ENCODE measurements at places on chromosomes 1 and 21.

DNA sequence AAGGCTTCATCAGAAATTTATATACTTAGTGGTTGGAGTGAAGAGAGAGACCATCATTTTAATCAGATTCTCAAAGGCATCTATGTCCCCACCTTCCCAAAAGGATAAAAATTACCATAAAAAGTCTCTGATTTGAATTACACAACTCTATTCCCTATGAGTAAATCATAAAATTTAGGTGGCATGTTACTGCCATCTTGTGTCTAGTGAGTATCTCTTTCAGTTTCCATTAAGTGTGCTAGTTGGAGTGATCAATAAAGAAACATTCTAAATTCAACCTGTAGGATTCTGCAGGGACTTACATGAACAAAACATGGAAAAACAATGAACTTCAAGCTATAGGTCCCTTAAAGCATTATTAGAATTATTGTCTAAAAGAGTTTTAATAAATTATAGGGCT, 655.4 kb downstream of the LTN1 start:
- peak; percentile 80 for DNase-seq

DNA sequence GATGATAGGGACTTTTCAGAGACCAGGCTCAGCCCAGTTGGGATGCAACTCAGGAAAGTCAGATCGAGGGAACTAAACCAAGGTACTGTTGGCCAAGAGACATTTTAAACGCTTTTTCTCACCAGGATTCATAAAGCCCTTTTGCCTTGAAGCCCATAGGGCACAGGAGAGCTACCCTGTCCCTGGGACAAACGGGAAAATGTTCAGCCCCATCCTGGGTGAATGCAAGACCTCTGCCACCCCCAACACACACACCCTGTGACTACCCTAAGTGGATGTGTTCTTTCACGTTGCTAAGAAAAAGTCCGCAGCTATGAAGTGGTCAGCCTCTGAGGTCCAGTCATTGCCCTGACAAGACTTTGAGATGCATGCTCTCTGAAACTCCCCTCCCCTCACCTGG, 58.4 kb downstream of the ITPKB start:
- no peak for DNase-seq

GRCh38 chr1:95352767-95353166, 118.8 kb downstream of the RWDD3 start:
- no peak for DNase-seq

GRCh38 chr1:59688976-59689375, 125.8 kb upstream of the HOOK1 start:
- no peak for DNase-seq

GRCh38 chr1:17565461-17566252, 26.2 kb downstream of the ARHGEF10L start:
- peak; percentile 73 for DNase-seq

DNA sequence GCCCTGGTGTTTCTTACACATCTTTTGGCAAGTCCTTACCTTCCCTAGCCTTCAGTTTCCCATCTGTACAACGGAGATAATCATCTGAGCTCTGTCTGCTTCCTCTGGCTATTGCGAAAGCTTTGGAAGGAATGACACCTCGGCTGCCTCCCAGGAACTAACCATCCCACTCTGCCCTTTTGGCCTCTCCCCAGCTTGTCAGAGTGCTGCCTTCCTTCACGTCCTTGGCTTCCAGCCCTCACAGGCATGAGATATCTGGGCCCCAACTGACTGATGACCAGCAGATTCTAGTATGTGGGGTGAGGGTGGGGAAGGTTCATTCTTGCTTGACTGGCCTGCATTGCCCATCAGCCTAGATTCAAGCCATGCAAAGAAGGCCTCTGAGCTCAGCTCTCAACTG, 253.1 kb upstream of the FGGY start:
- DNase-seq = peak; percentile 91

GRCh38 chr21:46092026-46092764, 5.7 kb upstream of the COL6A2 start:
- DNase-seq = no peak

DNA sequence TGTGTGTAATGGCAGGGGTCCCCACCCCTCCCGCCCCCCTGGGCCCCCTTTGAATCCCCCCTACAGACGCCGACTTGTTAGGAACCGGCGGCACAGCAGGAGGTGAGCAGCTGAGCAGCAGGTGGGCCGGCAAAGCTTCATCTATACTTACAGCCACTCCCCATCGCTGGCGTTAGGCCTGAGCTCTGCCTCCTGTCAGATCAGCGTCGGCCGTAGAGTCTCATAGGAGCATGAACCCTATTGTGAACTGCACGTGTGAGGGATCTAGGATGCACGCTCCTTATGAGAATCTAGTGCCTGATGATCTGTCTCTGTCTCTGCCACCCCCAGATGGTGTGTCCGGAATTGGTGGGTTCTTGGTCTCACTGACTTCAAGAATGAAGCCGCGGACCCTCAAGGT, 14.9 kb upstream of the VPS26C start:
- DNase-seq = no peak

GRCh38 chr1:118169016-118169415, 16.0 kb downstream of the SPAG17 start:
- DNase-seq = no peak

- no peak for DNase-seq
These were observed 670.2 kb upstream of the CXADR start for GRCh38 chr21:16842696-16843035.

DNA sequence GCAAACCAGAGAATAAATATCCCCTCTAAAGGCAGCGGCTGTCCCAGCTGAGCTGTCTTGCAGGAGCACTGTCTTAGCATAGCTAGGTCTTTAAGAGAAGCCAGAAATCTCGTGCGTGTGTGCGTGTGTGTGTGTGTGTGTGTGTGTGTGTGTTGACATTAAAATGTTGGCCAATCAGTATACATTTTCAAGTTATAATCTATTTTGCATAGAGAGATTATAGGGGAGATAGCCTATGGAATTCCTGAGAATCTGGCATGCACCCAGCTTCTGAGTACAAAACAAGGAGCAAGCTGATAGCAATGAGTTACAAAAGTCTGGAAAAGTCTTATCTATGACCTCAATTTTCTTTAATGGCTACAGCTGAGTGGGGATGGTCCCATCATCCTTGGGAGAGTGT, 17.7 kb downstream of the METTL13 start:
- DNase-seq = no peak

GRCh38 chr1:93713341-93713740, 31.7 kb upstream of the BCAR3 start:
- DNase-seq = no peak

- no peak for DNase-seq
These were observed 27.4 kb upstream of the KCNJ15 start for GRCh38 chr21:38229260-38229877.

DNA sequence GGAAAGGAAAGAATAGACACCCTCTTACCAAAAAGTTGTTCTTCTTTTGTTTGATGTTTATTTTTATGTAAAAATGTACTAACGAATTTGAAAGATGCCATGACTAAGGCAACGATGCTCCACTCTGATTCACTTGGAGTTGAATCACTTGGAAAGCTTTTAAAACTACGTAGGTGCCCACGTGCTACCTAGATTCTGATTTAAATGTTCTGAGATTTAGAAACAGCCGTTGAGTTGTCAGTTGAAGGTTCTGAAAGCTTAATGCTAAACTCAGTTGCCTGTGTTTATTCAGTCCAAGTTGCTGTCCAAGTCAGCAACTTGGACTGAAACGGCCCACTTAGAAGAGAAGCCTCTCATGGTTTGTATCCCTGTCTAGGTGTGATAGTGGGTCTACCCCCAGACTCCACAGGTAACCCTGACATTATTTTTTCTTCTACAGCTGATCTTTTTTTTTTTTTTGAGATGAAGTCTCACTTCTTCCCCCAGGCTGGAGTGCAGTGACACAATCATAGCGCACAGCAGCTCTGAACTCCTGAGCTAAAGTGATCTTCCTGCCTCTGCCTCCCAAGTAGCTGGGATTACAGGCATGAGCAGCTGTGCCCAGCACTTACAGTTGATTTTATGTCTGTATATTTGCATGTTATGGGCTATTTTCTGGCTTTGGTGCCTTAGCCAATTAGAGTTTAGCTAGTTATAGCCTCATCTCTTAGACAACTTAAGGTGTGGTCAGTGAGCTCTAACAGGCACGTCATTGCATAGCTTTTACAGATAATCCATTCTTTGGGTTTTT, 1.4 kb upstream of the VAMP4 start:
- DNase-seq = peak; percentile 87

DNA sequence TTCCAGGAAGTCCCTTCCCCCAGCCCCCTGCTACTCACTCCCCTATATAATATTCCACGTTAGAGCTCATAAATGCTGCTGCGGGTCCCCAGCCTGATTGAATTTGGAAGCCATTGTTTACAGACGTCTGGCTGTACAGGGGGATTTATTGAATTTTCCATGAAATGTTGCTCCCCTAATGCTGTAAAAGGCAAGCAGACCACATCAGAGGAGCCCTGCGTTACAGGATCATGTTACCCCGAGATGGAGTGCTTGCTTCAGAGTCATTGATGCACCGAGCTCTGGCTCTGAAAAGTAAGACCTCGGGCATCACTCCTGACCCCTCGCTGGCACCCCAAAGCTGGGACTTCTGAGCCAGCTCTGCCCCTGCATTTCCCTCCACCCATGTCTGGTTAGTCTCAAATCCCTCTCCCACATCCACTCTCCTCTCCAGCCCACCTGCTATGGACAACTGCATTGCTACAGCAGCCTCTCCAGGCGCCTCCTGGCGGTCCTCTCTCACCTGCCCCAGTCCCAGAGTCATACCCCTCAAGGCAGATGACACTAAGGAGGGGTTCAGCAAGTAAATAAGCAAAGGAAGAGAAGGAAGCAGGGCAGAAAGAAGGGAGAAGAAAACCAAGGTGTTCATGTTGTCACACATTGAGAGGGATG, 127.8 kb downstream of the TMEM53 start:
- DNase-seq = no peak

- no peak for DNase-seq
These were observed 155.6 kb downstream of the GALNT2 start for GRCh38 chr1:230222678-230223077.

DNA sequence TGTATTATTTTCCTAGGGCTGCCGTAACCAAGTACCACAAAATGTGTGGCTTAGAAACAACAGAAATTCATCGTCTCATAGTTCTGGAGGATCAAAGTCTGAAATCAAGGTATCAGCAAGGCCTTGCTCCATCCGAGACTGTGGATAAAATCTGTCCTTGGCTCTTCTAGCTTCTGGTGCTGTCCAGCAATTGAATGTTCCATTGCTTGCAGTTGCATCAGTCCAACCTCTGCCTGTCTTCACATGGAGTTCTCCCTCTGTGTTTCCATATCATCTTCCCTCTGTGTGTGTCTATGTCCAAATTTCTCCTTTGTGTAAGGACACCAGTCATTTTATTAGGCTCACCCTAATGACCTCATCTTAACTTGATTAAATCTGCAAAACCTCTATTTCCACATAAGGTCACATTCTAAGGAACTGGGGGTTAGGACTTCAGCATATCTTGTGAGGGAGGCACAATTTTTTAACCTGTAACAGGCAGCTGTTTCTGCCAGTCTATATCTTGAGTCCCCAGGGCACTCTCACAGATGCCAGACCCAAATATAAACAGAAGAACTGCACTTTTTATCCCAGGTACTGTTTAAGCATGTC, 84.2 kb downstream of the ERG start:
- DNase-seq = no peak

- DNase-seq = no peak
These were observed 33.8 kb upstream of the SLC30A1 start for GRCh38 chr1:211612786-211613107.

- no peak for DNase-seq
These were observed 3.4 kb downstream of the GBP5 start for GRCh38 chr1:89269277-89269676.

DNA sequence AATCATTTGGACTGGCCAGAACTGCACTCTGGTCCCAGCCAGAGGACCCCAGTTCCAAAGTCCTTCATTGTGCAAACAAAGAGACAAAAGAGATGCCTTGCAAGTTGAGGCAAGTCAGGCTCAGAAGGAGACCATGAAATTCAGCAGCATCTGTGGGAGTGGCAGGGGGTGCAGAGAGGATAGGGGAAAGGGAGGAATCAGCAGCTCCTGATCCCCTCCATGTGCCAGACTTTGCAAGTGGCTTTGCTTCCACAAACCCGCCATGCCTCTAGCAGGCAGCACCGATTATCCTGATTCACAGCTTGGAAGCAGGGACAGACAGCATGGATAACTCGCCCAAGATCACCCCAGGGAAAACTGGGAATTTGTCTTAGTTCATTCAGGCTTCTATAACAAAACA, 2.1 kb upstream of the CAPN9 start:
- DNase-seq = no peak

DNA sequence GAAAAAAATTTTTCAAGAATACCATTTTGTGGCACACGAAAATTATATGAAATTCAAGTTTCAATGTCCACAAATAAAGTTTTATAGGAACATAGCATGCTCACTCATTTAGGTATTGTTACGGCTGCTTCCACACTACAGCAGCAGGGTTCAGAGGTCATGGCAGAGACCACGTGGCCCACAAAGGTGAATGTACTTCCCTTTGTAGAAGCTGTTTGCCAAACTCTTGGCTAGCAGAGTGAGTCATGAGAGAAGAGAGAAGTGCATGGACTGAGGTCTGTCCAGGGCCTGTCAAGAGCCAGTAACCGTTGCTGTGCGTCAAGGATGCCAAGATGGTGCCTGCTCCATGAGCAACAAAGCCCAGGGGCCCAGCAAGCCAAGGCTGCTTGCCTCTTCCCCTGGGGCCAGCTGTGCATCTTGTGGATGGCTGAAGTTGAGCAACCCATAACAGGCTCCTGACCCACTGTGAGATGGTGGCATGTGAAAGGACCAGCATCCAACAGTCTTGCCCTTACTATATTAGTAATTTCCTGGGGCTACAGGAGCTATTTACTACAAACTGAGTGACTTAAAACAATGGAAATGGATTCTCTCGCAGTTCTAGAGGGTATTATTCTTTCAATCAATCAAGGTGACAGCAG, 64.8 kb upstream of the ATP5PO start:
- peak; percentile 39 for DNase-seq

DNA sequence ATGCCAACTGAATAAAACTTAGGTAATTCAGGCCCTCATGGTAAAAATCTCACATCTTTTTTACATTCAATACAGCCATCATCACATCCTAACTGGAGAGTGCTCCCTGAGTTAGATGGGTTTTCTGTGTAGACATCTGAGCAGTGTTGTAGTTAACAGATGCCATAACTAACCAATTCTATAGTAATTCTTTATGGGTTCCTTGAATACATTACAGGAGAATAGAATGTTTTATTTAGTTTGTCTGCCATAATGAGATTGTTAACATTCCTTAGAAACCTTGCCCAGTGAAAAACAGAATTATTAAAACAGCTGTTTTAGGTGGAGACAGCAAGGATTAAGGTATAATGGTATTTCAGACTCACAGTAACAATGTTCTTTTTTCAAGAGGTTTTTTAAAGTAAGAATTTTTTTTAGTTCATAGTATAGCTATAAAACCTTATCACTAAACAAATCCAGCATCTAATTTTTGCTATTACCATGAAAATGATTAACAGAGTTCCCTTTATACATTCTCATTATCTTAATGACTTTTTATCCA, 95.3 kb downstream of the ATP5PO start:
- DNase-seq = no peak

GRCh38 chr1:37239225-37239740, 205.0 kb upstream of the GRIK3 start:
- DNase-seq = no peak

- no peak for DNase-seq
These were observed 18.8 kb upstream of the LHX4 start for GRCh38 chr1:180211156-180211859.

- no peak for DNase-seq
These were observed 638 bp upstream of the OLIG2 start for GRCh38 chr21:33025106-33025488.
